GM12891 (cell line): ENCODE measurements at places on chromosomes 1 and 21.

- no peak for DNase-seq
Observed at GRCh38 chr21:46063227-46063626, 34.7 kb upstream of the COL6A2 start.

DNA sequence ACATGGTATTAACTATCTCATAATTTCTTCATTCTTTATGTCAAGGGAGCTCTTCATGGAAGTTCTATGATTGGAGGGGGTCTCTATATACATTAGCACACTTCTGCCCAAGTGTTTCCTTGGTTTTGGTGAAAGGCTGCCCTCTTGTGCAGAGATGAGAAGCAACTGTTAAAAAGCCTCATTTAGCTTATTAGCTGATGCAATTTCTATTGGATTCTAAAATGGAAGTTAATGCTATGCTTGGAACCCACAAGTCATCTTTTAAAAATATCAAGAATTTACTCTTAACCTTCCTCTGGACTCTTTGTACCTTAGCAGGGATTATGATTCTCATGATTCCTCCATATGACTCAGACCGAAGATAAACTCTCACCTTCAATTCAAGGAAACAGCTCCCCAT, 328.9 kb downstream of the PTBP2 start:
- no peak for DNase-seq

DNA sequence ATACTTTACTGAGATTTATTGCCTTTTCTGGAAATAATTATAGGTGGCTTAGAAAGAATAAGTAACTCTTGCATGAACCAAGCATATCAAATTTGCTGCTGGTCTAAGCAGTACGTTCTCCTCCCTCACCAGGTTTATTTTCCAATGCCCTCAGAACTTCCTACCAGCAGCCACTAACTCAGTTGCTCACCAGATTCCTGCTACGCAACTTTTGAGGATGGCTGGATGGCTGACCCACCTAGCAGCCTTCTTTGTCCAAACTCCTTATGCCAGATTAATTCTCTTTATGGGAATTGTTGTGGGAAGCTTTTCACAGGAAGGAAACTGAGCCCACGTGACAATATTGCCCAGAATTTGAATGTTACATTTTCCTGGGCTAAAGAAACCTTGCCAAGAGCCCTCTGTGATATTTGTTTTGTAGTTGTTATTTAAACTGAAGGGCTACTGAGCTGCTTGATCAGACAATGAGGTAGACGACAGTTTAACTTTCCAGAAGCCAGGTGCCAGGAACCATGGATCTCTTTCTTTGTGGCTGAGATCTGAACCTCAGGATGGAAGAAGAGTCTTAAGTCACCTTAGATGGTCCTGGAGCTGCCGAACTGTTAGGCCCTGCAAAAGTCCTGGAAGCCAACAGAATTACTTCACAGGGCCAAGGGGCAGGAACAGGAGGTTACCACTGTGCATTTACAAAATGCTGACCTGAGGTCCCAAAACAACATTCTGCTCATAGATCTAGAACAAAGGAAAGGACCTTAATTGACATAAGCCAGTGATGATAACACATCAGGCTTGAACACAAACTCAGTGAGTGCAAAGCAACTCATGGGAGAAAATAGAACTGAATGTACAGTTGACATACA, 85.5 kb upstream of the ATP1A1 start:
- no peak for DNase-seq

DNA sequence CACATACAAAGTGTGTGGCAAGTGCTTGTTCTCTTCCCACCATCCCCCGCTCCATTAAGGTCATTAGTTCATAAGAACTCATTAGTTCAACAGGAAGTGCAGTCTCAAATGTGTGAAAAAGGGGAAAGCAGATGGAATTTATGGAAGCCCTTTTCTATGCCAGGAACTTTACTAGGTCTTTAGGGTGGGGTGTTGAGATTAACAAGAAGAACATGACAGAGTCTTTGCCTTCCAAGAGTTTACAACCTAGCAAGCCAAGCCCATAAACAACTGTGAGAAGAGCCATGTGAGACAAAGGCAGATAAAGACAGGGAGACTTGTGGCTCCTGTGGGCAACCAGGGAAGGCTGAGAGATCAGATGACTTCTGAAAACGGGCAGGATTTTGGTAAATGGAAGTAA, 21.4 kb downstream of the PLEKHA6 start:
- no peak for DNase-seq

DNA sequence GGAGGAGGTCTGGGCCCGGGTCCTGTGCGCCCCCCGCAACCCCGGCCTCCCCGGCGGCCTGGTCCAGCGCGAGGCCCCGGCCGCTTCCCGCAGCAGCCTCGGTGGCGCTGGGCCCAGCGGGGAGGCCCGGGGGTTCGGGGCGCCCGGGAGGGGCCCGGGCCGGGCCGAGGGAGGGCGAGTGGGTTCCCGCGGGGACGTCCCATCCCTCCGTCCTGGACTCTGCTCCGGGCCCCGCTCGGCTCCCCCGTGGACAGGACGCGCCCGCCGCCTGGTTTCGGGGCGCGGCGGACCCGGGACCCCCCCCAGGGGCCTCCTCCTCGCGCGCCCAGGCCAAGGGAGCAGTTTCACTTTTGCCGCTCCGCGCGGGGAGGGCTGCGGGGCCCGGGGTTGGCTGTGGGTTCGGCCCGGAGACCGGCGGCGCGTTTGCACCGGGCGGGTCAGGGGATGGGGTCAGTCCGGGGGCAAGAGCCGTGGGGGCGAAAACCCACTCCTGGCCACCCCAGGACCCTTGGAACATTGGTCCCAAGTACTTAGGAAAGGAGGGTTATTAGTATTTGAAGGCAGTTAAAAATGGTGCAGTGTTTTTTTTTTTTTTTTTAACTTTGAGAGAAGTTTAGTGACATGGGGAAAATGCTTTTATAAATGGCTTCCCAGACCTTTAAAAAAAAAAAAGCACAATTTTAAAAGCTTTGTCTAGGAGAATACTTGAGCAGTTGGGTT, 677 bp downstream of the AGPAT3 start:
- DNase-seq: peak; percentile 59

DNA sequence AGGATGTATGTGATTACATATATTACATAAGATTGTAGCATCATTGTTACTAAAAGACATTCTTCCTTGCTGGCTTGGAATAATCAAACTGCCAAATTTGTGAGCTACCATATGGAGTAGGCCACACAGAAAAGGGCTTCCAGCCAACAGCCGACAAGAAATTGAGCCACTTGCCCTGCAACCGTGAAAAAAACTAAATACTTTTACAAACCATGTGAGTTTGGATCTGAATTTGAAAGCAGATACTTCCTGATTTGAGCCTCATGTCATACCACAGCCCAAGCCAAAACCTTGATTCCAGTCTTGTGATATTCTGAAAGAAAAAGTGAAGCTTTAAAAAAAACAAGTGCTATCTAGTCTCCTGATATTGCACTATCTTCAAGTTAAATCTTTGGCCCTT, 55.6 kb upstream of the PRMT6 start:
- no peak for DNase-seq

DNA sequence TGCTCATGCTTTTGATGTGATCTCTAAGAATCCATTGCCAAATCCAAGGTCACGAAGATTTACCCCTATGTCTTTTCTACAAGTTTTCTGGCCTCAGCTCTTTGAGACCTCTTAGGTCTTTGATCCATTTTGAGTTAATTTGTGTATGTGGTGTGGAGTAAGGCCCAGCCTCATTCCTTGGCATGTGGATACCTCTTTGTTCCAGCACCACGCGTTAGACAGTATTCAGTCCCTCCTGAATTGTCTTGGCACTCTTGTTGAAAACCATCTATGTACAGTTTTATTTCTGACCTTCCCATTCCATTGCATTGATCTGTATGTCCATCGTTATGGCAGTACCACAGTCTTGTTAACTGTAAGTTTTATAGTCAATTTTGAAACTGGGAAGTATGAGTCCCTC, 8.0 kb upstream of the FTCD start:
- no peak for DNase-seq

DNA sequence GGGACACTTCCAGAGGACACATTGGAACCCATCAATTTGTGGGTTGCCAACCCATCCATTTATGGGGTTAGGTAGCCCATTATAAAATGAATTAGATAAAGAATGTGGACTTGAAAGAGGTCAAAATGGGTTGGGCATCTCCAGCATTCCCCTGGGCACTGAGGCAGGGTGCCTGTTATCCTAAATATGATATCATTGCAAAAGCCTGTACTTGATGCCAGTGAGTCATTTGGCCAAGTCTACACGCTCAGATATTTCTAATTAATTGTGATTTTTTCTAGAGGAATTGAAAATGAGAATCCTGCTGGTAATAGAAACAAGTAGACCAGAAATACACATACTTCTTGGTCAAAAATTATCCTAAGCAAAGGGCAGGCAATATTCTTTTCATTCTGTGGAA, 21.9 kb upstream of the NBL1 start:
- no peak for DNase-seq

GRCh38 chr21:26972192-26972591, 5.3 kb upstream of the ADAMTS5 start:
- DNase-seq: no peak

DNA sequence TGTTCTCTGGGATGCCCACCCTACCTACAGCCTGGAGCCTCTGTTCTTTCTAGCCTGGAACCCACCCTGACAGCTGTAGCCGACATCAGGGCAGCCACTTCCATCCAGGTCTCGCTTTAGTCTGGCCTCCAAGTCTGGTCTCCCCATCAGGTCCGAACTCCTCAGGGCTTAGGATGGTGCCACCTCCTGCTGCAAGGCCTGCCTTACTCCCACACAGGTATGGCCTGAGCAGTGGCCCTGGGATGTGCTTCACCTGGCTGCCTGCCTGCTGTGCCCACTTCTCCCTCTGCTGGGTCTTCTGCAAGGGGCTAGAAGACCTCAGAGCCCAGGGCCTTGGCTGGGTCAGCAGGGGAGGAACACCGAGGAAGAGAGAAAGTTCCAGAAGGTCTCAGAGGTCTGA, 35.7 kb upstream of the MAGOH start:
- DNase-seq: no peak

DNA sequence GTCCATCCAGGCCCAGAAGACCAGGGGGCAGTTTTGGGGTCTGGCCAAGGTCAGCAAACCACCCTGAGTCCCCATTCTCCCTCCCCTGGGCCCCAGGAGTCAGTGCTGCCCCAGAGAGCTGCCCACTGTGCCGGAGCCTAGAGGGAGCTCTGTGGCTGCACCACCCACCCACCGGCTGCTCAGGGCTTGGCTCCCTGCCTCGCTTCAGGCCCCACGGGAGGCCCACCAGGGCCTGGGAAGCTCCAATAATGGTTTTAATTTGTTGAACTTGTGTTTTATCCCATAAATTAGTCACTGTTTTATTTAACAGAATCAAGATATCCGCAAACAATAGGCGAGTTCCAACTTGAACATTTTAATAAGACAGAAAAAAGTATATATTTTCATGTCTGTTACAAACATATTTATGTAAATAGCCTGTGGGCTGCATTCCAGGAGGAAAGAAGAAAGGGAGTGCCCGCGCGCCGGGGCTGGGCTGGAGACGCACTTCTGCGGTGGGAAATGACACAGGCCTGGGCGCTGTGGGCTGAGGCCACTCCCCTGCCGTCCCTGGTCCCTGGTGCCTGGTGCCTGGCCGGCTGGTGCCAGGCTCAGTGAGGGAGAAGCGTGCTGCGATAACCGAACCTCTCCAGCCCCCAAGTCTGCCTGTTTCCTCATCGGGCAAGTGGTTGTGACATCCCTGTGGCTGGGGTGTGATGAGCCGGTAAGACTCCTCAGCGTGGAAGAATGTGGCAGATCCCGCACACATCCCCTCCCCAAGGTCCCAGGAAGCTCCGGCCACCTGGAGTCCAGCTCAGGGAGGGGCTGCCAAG, 160.5 kb downstream of the PEX14 start:
- DNase-seq: no peak

- DNase-seq: no peak
Observed at GRCh38 chr1:37776946-37777516, 12.1 kb upstream of the EPHA10 start.

DNA sequence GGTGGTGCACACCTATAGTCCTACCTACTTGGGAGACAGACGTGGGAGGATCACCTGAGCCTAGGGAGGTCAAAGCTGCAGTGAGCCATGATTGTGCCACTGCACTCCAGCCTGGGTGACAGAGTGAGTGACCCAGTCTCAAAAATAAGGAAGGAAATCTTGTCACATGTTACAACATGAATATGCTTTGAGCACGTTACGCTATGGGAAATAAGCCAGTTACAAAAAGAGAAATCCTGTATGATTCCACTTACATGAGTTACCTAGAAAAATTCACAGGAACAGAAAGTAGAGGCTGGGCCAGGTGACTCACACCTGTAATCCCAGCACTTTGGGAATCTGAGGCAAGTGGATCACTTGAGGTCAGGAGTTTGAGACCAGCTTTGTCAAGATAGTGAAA, 6.7 kb upstream of the PADI6 start:
- DNase-seq: no peak

- no peak for DNase-seq
Observed at GRCh38 chr1:2465371-2466269, 10.5 kb upstream of the PLCH2 start.

DNA sequence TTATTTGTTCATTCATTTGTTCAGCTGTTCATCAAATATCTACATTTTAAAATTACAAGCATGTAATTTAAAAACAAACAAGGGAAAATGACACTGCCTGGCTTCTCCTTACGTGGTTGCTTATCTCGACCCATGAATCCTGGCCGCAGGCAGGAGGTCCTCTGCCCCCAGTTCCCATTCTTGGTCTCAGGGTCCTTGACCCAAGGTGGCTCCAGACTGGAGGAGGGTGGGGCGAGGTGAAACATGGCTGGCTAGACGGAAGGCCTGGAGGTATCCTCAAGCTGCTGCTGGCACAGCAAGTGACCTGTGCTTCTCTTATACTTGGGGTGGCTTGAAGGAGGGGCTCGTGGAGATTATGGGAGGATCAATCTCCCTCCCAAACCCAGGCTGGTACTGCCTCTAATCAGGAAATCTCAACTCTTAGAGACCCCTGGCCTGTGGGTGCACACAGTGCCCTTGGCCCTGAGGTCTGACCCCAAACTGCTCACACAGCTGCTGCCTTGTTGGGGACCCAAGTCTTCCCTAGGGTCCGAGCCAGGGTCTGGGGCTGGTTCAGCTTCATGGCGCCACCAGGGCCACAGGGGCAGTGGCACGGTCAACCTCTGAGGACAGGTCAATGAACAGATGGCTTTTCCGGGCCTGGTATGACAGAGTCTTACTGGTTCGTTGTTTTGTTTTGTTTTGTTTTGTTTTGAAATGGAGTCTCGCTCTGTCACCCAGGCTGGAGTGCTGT, 63.7 kb downstream of the SCCPDH start:
- DNase-seq: no peak

- DNase-seq: no peak
Observed at GRCh38 chr1:231041719-231042261, 1.7 kb upstream of the FAM89A start.

DNA sequence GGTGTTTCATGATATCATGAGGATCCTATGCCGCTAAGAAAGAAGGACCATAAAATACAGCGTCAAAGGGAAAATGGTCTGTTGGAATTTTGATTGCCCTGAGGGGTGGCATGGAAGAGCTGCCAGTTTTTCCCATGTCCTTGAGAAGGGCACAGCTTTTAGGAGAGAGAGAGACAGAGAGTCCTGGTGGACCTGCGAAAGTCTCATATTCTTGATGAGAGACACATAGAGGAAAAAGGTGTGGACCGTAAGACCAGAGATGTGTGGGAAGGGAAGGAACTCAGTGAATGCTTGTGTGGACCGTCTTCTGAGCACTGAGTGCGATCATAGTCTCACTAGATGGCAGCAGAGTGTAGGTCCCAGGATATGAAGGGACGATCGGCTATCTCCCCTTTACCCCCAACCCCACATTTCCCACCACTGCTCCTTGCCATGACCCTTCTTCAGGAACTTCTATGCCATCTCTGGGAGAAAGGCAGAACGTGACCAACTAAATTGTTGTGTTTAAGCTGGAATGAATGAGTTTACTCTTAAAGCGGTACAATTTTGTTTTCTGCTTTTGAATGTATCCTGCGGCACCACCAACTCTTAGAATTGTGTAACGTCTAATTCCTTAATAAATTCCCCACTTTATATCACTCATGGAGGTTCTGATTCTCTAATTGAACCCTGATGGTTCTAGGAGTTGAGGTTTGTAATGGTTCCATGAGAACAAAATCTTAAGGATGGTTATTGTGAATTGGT, 117.7 kb downstream of the CTH start:
- no peak for DNase-seq
